Effector CD4-positive, alpha-beta T cell (primary cell): ENCODE measurements at places on chromosomes 2 and 18.

- DNase-seq: no peak
Observed at GRCh38 chr2:201223089-201224073, 37.0 kb upstream of the CASP8 start.

DNA sequence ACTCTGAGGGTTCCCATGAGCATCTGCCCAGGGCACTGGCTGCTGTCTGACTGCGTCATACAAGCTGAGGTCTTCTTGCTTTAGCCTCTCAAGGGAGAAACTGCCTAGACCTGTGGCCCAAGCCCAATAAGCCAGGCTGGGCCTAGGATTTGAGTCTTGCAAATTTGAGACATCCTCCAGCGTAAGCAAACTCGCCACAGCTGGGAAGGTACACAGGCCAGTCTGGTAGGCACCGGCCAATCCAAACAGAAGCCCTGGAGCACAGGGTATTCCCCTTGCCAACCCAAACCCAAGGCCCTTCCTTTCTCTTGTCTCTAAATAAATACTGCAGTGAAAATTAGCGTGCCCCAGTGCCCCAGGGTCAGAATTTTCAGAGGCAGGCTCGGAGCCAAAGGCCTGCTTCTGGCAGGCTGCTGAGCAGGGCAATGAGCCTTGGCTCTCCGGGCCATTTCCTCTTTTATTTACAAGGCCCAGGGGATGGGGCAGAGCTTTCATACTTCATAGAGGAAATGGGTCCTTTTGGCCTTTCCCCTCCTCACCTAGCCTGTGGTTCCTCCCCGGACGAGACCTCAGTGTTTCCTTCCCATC lies 33.3 kb downstream of the POLR1A start:
- no peak for DNase-seq

DNA sequence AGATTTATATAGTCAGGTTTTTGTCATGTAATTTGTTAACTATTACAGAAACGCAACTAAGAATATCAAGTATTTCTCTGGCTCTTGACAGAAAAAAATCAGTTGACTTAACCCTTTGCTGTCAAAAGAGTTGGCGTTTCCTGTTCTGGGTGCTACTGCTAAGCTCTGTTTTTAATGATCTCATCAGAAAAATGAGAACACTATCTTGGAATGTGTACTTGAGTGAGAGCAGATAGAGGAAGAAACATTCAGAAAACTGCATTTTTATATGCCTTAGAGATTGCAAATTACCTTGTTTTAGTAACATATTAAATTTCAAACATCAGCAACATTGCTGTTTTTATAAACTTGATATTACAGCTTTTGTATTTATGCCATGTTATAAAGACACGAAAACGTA lies 297.9 kb downstream of the RDH14 start:
- no peak for DNase-seq

DNA sequence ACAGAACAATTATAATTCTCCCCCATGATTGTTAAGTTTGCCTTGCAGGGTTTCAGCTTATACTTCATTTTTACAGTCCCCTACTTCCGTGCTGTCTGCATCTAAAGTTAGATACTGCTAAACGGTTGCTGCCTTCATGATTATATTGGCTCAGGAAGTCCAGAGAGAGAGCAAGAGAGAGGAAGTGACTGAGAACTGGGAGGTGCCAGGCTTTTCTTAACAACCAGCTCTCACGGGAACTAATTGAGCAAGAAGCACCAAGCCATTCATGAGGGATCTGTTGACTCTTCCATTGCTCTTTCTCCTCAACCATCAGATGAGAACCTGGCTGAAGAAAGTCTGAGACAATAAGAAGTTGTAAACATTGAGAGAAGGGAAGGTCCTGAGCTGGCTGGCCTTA lies 125.5 kb upstream of the SIX2 start:
- DNase-seq: no peak

DNA sequence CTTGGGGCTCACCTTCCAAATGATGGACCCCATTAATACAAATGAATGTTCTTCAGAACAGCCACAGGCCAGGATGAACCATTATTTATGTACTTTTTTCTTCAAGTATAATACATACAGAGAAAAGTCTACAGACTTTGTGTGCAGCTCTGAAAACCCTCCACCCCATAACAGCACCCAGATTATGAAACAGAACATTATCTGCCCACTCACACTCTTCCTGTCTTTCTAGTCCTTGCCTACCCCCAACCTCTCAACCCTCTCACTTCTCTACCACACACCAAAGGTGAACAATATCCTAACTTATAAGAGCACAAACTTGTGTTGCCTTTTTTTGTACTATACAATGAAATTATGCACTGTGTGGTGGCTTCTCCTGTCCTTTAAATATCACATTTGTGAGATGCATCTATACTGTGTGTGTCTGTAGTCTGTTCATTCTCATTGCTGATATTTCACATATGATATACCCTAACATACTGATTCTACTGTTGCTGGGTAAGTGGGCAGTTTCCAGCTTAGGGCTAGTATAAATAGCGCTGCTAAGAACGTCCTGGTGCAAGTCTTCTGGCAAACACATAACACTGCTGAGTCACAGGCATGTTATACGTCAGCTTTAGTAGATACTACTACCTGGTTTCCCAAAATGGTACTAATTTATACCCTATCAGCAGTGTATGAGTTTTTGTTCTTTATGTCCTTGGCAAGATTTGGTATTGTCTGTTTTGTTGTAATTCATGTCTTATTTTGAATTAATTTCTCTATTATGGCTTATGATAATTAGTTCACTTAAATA lies 1.0 kb upstream of the NPHP1 start:
- no peak for DNase-seq

- no peak for DNase-seq
Observed at GRCh38 chr2:134146620-134147019, 107.3 kb upstream of the MGAT5 start.
